ENCODE measurements at places on chromosomes 7 and 10.
A peak's percentile ranks its signal among the peaks of the same experiment; 100 is the strongest.

DNA sequence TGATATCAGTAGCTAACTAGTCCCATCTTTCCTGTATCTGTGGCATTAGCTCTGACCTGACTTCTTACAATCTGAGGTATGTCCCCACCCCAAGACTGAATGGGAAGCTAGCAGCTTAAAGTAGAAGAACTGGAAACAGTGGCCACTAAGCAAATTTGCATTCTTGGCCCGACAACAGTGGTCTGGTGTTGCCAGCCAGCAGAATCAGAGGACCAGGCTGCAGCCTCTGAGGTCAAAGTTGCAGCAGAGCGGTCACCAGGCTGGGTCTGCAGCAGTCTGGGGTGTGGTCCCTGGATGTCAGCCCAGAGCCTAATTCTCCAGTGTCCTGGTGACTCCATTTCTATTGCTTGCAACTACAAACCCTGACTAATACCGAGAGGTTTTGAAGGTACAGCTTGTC, 26.3 kb downstream of the FAM107B start:
- H3K27ac ChIP-seq = peak overlapping the region; percentile 84
- H3K4me1 ChIP-seq = peaks cover 29% of the 10 kb centered on the region
- DNase-seq = peak; percentile 86
- H3K4me3 ChIP-seq = no peak overlapping the region
- no peaks in the 10 kb centered on the region for H3K36me3 ChIP-seq

DNA sequence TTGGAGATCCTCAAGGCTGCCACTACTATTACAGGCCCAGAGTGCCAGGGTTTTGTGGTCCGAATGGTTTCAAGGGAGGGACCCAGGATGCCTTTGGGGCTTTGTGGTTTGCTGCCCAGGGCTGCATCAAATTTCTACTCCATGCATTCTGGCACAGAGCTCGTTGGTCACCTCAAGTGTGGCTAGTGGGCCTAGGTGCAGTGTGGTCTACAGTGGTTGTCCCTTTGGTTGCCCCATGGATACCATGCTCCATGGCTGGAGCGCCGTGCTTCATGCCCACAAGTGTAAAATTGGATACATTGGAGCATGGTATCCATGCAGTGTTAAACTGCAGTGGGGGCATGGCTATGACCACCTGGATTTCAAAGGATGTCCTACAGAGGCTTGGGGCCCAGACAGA, 5.4 kb upstream of the PRF1 start:
- H3K36me3 ChIP-seq = no peaks in the 10 kb centered on the region
- no peaks in the 10 kb centered on the region for H3K27me3 ChIP-seq
- no peaks in the 10 kb centered on the region for H3K4me1 ChIP-seq
- H3K4me3 ChIP-seq = no peak overlapping the region
- no peak overlapping the region for H3K27ac ChIP-seq

DNA sequence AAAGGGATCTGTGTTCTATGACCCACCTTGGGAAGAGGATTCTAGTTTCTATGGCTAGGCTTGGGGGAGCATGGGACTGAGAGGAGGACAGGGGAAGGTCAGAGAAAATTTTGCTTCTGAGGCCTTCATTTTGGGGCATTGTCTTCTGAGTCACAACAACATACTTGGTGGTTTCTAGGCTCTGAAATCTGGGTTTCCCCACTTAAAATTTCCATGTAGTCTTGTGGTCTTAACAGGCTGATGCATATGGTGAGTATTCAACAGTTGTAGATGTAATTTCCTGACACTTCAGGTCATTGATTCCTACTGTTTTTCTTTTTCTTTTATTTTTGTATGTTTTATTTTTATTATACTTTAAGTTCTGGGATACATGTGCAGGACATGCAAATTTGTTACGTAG, 88.5 kb downstream of the ANKRD7 start:
- H3K4me1 ChIP-seq = no peaks in the 10 kb centered on the region
- no peak for DNase-seq
- no peaks in the 10 kb centered on the region for H3K36me3 ChIP-seq
- H3K27ac ChIP-seq = no peak overlapping the region

- H3K27ac ChIP-seq = no peak overlapping the region
- H3K4me1 ChIP-seq = peaks cover 24% of the 10 kb centered on the region
- no peaks in the 10 kb centered on the region for H3K36me3 ChIP-seq
- H3K27me3 ChIP-seq = no peaks in the 10 kb centered on the region
- no peak for DNase-seq
Observed at GRCh38 chr10:116690356-116691322, 51.7 kb downstream of the HSPA12A start.

DNA sequence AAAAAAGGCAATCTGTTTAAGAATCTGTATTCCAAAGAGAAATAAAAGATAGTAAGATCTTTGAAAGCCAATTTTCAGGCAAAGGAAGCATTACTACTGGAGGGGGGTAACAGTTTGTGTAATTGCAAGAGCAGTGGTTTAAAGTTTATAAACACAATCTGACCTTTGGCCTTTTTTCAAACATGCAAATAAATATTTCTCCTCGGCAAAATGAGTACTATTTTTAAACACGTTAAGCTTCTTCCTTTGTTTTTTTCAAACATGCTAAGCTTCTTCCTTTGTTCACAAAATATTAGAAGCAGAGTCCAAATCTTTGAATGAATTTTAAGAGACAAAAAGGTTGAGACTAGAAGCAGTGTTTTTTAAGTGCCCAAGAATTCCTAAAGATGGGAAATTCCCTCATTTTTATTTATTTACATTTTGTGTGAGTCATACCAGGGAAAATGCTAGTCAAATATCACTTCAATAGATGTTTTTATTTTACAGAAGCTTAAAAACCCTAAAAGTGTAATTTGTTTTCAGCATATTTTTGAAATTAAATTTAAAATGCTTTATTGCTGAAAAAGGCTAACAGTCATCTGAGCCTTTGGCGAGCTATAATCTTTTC, 229.3 kb downstream of the GPR37 start:
- H3K4me1 ChIP-seq = no peaks in the 10 kb centered on the region
- no peak overlapping the region for H3K27ac ChIP-seq
- no peak for DNase-seq
- no peak overlapping the region for H3K4me3 ChIP-seq

GRCh38 chr7:128192497-128193142, 48.5 kb upstream of the LEP start:
- no peaks in the 10 kb centered on the region for H3K36me3 ChIP-seq
- no peak for DNase-seq
- H3K27me3 ChIP-seq = no peaks in the 10 kb centered on the region
- no peak overlapping the region for H3K27ac ChIP-seq
- H3K4me1 ChIP-seq = no peaks in the 10 kb centered on the region
- H3K4me3 ChIP-seq = no peak overlapping the region

DNA sequence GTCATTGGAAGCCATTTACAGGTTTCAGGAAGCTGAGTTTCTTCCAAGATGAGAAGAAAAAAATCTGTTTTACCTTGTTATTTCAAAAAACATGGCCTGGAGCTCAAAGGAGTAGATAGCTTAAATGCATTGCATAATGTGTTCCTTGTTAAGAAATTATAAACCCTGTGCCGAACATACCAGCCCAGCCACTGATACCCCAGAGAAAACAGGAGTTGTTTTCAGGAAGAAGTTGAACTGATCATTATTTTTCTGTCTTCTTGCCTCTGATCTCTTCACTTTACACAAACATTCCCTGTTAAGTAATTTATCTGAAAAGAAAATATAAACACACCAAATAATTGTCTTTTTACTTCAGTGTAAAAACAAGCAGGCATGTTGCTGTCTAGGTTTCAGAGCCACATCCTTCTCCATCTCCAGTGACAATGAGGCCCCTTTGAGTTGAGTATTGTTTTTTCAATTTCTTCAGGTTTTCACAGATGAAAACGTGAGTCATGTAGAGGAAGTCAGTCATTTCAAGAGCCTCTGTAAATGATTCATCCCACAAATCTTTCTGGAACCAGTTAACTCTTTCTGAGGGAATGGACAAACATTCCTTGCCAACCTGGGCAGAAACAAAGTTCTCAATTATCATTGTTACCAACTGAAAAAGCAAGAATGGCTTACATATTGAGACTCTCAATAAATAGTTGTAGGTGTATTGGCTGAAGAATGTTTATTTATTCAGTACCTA, 244.2 kb downstream of the IPMK start:
- DNase-seq = peak; percentile 9
- no peaks in the 10 kb centered on the region for H3K4me1 ChIP-seq
- H3K36me3 ChIP-seq = no peaks in the 10 kb centered on the region
- no peak overlapping the region for H3K27ac ChIP-seq

DNA sequence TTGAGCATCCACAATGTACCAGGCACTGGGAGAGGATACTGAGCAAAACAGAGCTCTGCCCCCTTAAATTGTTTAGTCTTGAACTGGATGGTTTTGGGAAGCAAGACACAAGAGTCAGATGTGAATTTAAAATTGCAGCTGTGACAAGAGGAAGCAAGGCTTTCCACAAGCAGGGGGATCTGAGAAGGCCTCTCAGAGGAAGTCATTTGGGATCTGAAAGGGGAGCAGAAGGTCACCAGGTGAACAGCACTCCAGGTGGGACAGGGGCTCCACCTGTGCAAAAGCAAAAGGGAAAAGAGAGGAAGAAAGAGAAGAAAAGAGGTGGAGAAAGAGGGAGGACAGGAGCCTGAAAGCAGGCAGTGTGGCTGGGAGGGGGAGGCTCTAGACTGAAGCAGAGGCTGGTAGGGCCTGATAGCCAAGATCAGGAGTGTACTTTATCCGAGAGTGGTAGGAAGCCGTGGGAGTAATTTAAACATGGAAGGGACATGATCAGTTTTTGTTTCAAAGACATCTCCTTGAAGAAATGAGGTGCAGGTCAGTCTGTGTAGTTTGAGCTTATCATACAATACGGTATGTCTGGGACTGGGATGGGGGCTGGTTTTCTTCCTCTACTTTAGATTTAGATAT, 76.1 kb upstream of the DUSP5 start:
- peaks cover 3% of the 10 kb centered on the region for H3K4me1 ChIP-seq
- no peak overlapping the region for H3K4me3 ChIP-seq
- H3K36me3 ChIP-seq = no peaks in the 10 kb centered on the region
- no peak for DNase-seq

- H3K27me3 ChIP-seq = no peaks in the 10 kb centered on the region
- H3K36me3 ChIP-seq = no peaks in the 10 kb centered on the region
- DNase-seq = no peak
- H3K4me1 ChIP-seq = no peaks in the 10 kb centered on the region
- no peak overlapping the region for H3K4me3 ChIP-seq
Observed at GRCh38 chr7:132533916-132534315, 42.4 kb downstream of the PLXNA4 start.

- H3K36me3 ChIP-seq = peaks cover 27% of the 10 kb centered on the region
- peak within 1 kb of the TSS; percentile 93 for H3K4me3 ChIP-seq
- H3K27me3 ChIP-seq = no peaks in the 10 kb centered on the region
- DNase-seq = peak; percentile 97
Observed at GRCh38 chr10:68955832-68956532, at the start of gene DDX21. DDX21 (plus strand) TSS chr10:68956170; CDS start chr10:68956226, 56 bp downstream.

DNA sequence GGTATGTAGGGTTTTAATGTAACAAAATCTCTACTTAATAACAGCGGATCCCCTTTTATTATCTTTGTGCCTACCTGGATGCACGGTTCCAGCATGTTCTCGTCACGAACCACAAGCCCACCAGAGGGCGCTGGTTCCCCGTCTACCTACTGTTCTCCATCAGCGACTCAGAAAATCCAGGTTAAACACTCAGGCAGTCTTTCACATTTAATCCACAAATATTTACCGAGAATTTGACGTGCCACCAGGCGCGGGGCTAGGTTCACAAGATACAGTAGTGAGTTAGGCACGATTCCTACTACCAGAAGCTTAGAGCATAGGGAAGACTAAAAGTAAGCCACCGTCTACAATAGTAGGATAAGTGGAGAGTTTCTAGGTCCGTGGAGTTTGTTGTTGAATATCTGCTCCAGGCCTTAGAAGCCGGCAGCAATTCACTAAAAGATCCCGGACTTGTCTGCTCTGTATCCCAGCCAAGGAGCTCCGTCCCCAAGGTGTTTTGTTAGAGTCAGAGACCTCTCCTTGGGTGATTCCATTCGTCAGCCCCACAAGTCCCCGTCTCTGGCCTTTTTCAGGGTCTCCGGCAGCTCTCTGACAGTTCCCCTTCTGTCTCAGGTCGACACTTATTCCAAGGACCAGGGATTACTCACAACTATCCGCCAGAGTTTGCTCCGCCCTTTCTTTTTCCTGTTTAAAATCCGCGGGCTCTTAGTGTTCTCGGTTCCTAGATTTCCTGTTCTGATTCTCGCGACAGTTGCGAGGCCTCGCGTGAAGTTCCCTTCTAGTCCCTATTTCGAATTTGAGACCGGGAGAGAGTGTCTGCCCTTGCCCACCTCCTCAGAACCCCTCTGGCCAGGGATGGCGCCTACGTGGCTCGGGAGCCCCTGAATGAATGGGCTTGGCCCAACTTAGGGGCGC, 1.5 kb upstream of the KAZALD1 start:
- H3K27me3 ChIP-seq = peaks cover 31% of the 10 kb centered on the region
- H3K4me1 ChIP-seq = peaks cover 22% of the 10 kb centered on the region
- H3K27ac ChIP-seq = peak overlapping the region; percentile 98
- H3K36me3 ChIP-seq = no peaks in the 10 kb centered on the region

DNA sequence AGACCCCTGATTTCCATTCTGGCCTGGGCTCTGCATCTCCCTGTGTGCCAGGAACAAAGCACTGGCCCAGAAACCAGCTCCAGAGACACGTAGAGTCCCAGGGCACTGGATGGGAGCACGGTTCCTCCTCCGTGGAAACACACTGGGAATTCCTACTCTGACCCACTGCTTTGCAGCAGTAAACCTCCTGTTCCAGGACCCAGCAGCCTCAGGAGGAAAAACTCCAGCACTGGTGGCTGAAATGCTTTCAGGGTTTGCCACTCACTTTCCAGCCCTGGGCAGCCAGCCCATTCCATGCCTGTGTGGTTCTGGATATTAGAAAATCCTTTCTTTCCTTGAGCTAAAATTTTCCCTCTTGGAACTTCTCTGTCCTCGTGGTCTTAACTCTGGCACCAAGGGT, 58.0 kb downstream of the FAM171A1 start:
- no peak for DNase-seq
- H3K4me3 ChIP-seq = no peak overlapping the region
- no peak overlapping the region for H3K27ac ChIP-seq
- peaks cover 55% of the 10 kb centered on the region for H3K4me1 ChIP-seq

DNA sequence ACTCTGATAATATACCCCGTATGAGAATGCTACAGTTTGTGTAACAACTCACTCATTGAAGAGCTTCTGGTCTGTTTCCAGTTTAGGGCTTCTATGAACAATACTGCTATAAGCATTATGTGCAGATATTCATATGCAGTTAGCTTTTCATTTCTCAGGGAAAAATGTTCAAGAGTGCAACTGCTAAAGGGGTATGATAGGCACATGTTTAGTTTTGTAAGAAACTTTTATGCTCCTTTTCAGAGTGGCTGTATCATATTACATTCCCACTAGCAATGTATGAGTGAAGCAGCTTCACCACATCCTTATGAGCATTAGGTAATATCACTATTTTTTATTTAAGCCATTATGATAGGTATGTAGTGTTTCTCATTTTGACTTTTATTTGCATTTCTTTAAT, 182.6 kb upstream of the CXCL12 start:
- H3K27ac ChIP-seq = no peak overlapping the region
- DNase-seq = no peak
- no peak overlapping the region for H3K4me3 ChIP-seq
- H3K27me3 ChIP-seq = no peaks in the 10 kb centered on the region
- no peaks in the 10 kb centered on the region for H3K36me3 ChIP-seq
